ENCODE measurements at places on chromosomes 3 and 15. TPM values are rescaled to one million over a fixed set of nuclear protein-coding genes. Genes with fewer than 3 reads are reported as not detected.

- no peak overlapping the region for H3K27ac ChIP-seq
- H3K4me1 ChIP-seq: peaks cover 10% of the 10 kb centered on the region
- H3K36me3 ChIP-seq: no peaks in the 10 kb centered on the region
- peaks cover 34% of the 10 kb centered on the region for H3K27me3 ChIP-seq
These were observed 152.9 kb upstream of the GOLIM4 start for GRCh38 chr3:168248383-168249204.

DNA sequence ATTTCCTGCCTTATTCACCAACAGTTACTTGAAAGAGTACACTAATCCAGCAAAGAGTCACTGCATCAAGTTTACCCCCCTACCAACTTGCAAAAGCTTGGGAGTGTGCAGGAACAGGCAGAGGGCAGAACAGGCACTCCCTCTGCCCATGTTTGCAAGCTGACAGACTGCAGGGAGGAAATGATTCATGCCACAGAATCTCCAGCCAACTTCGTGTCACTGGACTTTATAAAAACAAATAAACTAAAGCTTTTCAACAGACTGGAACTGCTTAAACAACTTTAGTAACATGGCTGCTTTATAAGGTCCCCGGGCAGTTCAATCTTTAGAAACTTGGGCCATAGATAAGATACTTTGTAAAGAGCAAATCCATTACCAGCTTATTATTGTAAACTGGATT lies 129.5 kb downstream of the THRB start:
- H3K36me3 ChIP-seq: no peaks in the 10 kb centered on the region
- peaks cover 7% of the 10 kb centered on the region for H3K4me1 ChIP-seq
- H3K4me3 ChIP-seq: no peak overlapping the region
- H3K27me3 ChIP-seq: no peaks in the 10 kb centered on the region
- H3K27ac ChIP-seq: peak overlapping the region; percentile 10
- peak; percentile 71 for DNase-seq

GRCh38 chr15:80665151-80665550 lies 30.0 kb upstream of the ABHD17C start:
- no peaks in the 10 kb centered on the region for H3K27me3 ChIP-seq
- H3K27ac ChIP-seq: no peak overlapping the region

GRCh38 chr15:94057305-94057704 lies 174.1 kb upstream of the MCTP2 start:
- no peaks in the 10 kb centered on the region for H3K36me3 ChIP-seq
- no peaks in the 10 kb centered on the region for H3K27me3 ChIP-seq
- H3K4me1 ChIP-seq: no peaks in the 10 kb centered on the region
- no peak overlapping the region for H3K4me3 ChIP-seq
- no peak for DNase-seq
- H3K27ac ChIP-seq: no peak overlapping the region

- H3K27ac ChIP-seq: no peak overlapping the region
- H3K27me3 ChIP-seq: no peaks in the 10 kb centered on the region
- H3K4me3 ChIP-seq: no peak overlapping the region
- H3K4me1 ChIP-seq: no peaks in the 10 kb centered on the region
- no peaks in the 10 kb centered on the region for H3K36me3 ChIP-seq
These were observed 26.5 kb upstream of the PLOD2 start for GRCh38 chr3:146187334-146187950.

DNA sequence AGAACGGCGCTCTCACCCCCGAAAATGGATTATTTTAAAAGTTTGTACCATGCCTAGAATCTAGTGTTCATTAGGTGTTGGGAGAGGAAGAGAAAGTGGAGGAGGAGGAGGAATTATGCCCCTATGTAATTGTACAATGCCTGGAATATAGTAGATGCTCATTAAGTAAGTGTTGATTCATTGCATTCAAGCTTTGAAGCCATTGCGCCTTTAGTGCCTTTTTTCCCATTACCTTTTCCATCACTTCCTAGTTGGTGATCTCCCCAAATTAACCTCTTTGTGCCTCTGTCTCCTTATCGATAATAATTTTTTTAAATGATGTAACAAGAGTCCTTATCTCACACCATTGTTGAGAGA lies 220.7 kb upstream of the PRICKLE2 start:
- no peak overlapping the region for H3K4me3 ChIP-seq
- DNase-seq: no peak
- no peaks in the 10 kb centered on the region for H3K27me3 ChIP-seq
- no peaks in the 10 kb centered on the region for H3K36me3 ChIP-seq
- H3K4me1 ChIP-seq: no peaks in the 10 kb centered on the region

GRCh38 chr3:172546628-172547214 lies 23.5 kb upstream of the TNFSF10 start:
- H3K4me1 ChIP-seq: no peaks in the 10 kb centered on the region
- H3K36me3 ChIP-seq: no peaks in the 10 kb centered on the region
- DNase-seq: no peak
- H3K27me3 ChIP-seq: no peaks in the 10 kb centered on the region
- H3K4me3 ChIP-seq: no peak overlapping the region

- DNase-seq: peak; percentile 2
- no peaks in the 10 kb centered on the region for H3K27me3 ChIP-seq
- no peaks in the 10 kb centered on the region for H3K4me1 ChIP-seq
- no peaks in the 10 kb centered on the region for H3K36me3 ChIP-seq
These were observed 20.9 kb downstream of the OSBPL10 start for GRCh38 chr3:31959951-31960792.

- H3K4me1 ChIP-seq: no peaks in the 10 kb centered on the region
- H3K27me3 ChIP-seq: no peaks in the 10 kb centered on the region
- H3K36me3 ChIP-seq: no peaks in the 10 kb centered on the region
- no peak for DNase-seq
- no peak overlapping the region for H3K27ac ChIP-seq
- no peak overlapping the region for H3K4me3 ChIP-seq
These were observed 33.2 kb downstream of the SLC25A26 start for GRCh38 chr3:66253790-66254620.

DNA sequence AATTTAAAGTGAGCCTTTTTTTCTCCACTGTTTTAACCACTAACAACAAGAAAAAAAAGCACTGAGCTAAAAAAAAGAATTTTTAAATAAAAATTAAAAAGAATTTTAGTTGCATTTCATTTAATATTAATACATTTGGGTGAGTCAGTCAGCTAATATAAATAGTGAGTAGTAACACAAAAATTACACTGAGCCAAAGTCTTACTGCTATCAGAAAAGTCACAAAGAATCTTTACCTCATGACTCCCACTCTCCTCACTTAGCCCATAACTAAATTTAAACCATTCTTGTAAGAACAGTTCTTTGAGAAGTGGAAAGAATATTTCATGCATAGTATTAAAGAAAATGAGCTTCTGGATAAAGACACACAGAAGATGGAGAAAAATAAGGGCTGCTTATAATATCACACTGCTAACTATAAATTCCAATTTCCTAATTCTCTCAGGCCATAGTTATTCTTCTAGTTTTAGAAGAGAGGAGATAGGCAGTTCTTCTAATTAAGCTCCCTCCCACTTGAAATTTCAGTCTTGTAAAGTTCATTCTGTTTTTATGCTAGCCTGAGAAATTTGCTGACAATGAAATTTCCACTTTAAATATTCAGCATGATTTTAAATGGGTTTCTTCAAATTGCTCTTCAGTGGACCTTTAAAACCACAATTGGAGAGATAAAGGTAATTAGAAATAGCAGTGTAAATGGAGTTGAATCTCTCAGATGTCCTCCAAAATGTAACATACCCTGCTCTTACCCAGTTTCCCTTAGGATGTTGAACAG lies 17.6 kb downstream of the SHQ1 start:
- no peaks in the 10 kb centered on the region for H3K27me3 ChIP-seq
- no peak overlapping the region for H3K27ac ChIP-seq
- no peaks in the 10 kb centered on the region for H3K36me3 ChIP-seq
- DNase-seq: no peak
- no peak overlapping the region for H3K4me3 ChIP-seq
- H3K4me1 ChIP-seq: no peaks in the 10 kb centered on the region

DNA sequence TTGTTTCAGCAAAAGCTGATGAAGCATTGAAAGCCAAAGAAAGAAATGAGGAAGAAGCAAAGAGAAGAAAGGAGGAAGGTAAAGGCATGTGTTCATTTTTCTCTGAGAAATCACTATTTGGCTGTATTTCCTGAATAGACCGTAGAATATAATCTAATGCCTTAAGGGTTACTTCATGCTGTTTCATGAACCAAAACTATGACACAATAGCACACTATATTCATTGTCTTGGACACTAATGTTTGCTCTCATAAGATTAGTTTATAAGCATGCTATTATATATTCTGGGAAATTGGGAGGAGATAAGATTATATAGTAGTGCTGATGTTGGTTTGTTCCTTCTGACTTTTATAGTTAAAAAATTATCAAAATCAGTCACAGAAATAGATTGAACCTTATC lies 110.1 kb upstream of the MLF1 start:
- H3K27me3 ChIP-seq: no peaks in the 10 kb centered on the region
- H3K36me3 ChIP-seq: no peaks in the 10 kb centered on the region
- no peak for DNase-seq
- no peak overlapping the region for H3K27ac ChIP-seq

- H3K36me3 ChIP-seq: no peaks in the 10 kb centered on the region
- H3K27ac ChIP-seq: no peak overlapping the region
- H3K4me3 ChIP-seq: no peak overlapping the region
- no peaks in the 10 kb centered on the region for H3K27me3 ChIP-seq
- H3K4me1 ChIP-seq: no peaks in the 10 kb centered on the region
These were observed 236.2 kb upstream of the LYSMD4 start for GRCh38 chr15:99969261-99969920.

DNA sequence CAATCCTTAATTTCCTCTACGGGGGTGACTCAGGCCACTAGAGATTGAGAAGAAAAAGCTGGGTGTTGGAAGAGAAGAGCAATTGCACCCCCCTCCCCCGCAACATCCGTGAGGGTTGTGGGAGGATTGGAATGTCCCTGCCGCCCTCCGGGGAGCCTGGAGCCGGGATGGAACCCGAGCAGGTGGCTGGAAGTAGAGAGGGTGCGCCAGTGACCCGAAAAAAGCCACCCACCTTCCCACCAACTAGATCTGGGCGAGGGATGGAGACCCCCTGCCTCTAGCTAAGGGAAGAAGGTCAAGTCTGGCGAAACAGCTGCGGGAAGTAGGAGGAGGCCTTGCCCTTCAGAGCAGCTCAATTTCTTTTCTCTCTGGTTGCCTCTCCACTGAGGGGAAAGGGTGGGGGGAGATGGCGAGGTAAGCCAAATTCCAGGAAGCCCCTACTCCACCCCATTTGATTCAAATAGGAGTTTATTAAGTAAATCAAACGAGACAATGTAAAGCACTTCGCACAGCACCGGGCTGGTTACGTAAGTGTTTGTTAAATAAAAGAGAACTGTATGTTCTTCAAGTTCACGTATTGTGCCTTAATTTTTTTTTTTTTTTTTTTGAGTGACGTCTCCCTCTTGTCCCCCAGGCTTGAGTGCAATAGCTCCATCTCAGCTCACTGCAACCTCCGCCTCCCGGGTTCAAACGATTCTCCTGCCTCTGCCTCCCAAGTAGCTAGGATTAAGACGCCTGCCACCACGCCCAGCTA lies 1.1 kb upstream of the WWTR1 start:
- peak overlapping the region; percentile 89 for H3K27ac ChIP-seq
- H3K4me1 ChIP-seq: no peaks in the 10 kb centered on the region
- no peaks in the 10 kb centered on the region for H3K36me3 ChIP-seq
- H3K27me3 ChIP-seq: peaks cover 41% of the 10 kb centered on the region
- H3K4me3 ChIP-seq: peak overlapping the region; percentile 44

DNA sequence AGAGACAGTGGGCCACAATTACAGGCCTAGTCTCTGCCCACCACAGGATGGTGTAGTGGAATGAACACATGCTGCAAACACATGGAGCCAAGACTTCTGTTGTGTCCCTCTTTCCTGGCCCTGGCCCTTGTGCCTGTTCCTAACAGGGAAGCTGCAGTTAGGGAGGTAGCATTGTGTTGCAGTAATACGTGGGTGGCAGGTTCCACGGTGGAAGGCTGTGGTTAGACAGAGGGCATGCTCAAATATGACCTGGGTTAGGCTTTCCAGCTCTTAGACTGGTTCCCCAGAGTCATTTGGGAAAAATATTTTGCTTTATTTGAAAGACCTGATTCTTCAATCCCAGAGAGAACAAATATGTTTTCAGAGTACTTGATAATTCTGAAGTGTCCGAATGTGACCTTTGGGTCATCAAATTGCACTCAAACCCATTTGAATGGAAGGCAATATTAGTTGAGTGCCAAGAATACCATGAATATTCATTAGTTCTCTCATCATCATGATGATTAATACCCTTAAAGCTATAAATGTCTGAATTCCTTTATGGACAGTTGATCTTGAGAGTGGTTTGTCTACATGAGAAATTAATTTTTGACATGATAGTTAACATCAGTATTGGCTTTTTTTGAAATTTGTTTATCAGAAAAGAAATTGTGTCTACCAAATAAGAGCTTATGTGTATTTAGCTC lies 28.5 kb downstream of the PLAAT1 start:
- no peaks in the 10 kb centered on the region for H3K4me1 ChIP-seq
- no peaks in the 10 kb centered on the region for H3K36me3 ChIP-seq
- H3K27ac ChIP-seq: no peak overlapping the region

DNA sequence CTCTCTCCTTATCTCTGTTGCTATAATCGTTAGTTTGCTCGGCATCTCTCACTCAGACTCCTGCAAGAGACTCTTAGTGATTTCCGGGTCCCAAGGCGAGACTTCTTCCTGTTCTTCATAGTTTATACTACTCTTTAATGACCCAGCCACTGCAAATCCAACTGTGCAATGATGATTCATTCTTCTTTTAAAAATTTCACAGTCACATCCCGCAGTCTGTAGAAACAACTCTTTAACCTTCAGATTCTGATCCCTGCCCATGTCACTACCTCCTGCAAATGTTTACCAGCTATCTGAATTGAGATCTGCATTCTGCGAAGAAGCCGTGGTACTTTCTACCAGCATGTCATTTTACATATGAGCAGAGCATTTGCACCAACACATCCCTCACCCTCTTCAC lies 2.8 kb upstream of the VGLL3 start:
- H3K36me3 ChIP-seq: no peaks in the 10 kb centered on the region
- H3K27me3 ChIP-seq: peaks cover 10% of the 10 kb centered on the region
- H3K4me3 ChIP-seq: no peak overlapping the region
- peaks cover 4% of the 10 kb centered on the region for H3K4me1 ChIP-seq
- H3K27ac ChIP-seq: no peak overlapping the region
- DNase-seq: no peak

DNA sequence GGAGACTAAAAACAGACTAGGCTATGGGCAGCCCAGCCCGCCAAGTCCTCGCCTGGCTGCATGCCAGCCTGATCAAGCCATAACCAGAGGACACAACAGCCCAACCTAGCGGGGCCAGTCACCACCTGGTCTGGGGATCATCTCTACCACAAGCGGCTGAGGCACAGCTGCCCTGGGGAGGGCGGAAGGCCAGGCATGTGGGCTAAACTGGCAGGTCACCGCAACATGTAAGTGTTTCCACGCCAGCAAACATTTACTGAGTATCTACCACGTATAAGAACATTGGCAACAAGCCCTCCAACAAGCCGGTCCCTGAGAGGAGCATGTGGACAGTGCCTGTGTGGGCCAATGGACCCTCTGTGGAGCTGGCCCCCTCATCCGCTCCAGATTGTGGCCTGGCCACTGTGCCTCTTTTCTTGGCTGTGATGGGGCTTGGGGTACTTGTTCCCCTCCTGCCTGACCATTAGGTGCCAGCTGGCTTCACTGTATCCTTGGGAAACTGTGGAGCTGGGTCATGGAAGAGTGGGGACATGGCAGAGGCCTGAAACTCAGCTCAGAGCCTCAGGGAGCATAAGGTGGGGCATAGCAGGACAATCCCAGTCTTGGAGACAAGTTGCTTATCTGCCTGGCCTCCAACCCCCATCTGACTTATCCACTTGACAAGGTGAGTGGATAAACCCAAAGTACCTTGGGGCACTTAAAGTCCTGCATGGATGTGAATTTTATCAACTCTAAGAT lies 9.0 kb downstream of the UBXN7 start:
- no peak overlapping the region for H3K4me3 ChIP-seq
- H3K27me3 ChIP-seq: no peaks in the 10 kb centered on the region
- H3K36me3 ChIP-seq: no peaks in the 10 kb centered on the region
- peak; percentile 20 for DNase-seq
- H3K4me1 ChIP-seq: no peaks in the 10 kb centered on the region

The MRPS25 gene
- total RNA-seq: 53.3 TPM

The PARP3 gene
- 18.0 TPM for total RNA-seq

The KCNAB1 gene
- 0.07 TPM for total RNA-seq

The MESP2 gene
- total RNA-seq: 0.45 TPM

The P4HTM gene
- total RNA-seq: 73.9 TPM

The P3H2 gene
- 22.2 TPM for total RNA-seq

The MUSTN1 gene
- total RNA-seq: 1.5 TPM

All from colonic mucosa (tissue), 4 donors.